ENCODE measurements at places on chromosomes 12 and 14.
A peak's percentile ranks its signal among the peaks of the same experiment; 100 is the strongest.

DNA sequence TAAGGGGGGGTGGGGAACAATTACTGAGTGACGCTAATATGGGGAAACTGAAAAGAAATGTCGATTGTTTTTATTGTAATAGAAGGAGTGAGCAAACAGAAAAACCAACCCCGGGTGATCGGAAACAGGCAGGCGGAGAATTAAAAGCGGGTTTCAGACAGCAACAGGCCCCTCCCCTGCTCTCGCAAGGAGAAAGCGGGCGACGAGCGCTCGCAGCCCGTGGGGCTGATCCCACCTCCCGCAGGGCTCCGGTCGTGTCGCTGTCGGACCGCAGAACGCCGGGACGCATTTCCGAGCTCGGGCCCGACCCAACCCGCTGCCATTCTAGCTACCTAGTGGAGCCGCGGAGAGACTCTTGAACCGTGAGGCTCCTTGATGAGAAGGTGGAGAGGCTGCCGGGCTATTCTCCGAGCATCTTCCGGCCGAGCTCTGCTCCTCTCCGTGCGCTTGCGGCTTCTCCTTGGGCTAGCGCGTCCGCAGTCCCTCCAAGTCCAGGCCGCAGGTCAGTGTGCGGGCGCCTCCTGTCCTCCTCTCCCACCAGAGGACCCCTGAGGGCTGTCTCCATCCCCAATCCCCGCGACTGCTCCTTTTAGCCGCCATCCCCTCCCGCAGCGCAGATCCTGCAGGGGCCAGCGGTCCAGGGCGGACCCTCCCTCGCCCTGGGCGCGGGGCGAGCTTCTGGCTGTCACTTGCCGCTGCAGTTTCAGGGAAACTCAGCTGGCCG, 4.1 kb upstream of the PAX9 start:
- no peak for DNase-seq

GRCh38 chr14:103562179-103562428, 353 bp downstream of the BAG5 start:
- no peak for DNase-seq

DNA sequence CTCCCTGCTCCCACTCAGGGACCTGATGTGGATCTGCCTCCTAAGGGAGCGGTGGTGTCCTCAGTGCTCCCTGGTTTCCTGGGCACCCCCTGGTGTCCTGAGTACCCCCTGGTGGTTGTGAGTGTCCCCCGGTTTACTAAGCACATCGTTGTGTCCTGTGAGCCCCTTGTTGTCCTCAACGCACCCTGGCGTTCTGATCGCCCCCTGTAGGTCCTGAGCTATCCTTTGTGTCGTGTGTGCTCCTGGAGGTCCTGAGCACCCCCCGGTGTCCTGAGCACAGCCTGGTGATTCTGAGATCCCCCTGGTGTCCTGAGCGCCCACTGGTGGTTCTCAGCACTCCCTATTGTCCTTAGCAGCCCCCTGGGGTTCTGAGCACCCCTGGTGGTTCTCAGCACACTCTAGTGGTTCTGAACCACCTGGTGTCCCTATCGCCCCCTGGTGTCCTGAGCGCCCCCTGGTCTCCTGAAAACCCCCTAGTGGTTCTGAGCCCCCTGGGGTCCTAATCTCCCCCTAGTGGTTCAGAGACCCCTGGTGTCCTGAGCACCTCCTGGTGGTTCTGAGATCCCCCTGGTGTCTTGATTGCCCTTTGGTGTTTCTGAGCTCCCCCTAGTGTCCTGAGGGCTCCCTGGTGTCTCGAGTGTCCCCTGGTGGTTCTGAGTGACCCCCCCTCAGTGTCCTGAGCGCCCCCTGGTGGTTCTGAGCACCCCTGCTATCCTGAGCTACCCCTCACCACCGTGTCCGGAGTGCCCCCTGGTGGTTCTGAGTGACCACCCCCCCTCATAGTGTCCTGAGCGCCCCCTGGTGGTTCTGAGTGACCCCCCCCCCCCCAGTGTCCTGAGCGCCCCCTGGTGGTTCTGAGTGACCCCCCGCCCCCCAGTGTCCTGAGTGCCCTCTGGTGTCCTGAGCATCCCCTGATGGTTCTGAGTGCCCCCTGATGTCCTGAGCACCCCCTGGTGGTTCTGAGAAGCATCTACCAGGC, 615.1 kb downstream of the TMEM121 start:
- no peak for DNase-seq

DNA sequence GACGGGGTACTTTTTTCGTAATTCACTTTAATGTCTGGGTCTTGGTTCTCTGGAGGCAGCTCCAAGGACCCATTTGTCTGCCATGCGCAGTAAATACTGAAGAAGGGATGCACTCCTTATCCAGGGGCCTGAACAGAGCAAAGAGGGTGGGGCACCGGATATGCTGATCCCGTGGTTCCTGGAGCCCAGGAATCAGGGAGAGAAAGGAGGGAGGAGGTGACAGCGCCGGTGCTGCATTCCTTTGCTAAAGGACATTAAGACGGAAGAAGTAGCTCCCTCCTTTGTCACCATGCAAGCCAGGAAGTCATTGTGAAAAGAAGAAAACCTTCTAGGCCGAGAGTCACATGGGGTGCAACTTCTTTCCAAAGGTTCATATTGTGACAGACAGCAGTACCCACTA, 1057.7 kb downstream of the VRK1 start:
- no peak for DNase-seq

DNA sequence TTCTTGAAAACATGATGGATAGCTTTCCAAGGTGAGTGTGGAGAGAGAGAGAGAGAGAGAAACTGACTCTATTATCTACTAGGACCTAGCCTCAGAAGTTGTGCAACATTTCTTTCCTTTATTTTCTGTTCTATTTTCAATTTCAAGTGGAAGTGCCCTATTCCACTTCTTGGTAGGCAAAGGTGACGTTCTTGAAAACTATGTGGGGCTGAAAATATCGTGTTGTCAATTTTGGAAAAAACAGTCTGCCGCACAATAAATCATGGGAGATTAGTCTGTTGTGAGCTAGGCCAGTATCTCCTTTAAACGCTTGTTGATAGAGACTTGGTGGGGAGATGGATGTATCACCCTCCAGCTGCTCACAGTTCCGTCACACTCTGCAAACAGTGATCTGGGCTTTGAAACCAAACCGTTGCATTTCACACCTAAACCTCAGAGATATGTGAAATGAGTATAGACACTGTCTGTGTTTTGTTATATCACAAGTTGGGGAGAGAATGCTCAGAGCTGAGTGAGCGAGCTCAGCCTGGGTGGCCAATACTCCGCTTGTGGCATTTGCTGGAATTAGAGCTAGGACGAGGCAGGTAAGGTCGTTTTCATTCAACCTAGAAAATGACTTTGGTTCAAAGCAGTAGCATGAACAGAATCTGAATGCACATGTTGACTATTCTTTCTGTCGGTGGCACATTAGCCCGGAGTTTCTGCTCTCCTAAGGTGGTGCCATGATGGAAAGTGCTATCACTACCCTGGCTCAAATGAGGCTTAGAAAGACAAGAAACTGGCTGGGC, 75.1 kb upstream of the ST8SIA1 start:
- DNase-seq: no peak

GRCh38 chr14:103825101-103825500, 22.3 kb downstream of the PPP1R13B start:
- DNase-seq: no peak

- no peak for DNase-seq
These were observed 94.6 kb upstream of the PRICKLE1 start for GRCh38 chr12:42683933-42684801.

GRCh38 chr14:52299692-52300278, 14.3 kb upstream of the PTGER2 start:
- DNase-seq: no peak

GRCh38 chr12:3262470-3262869, 185.3 kb downstream of the TSPAN9 start:
- no peak for DNase-seq

DNA sequence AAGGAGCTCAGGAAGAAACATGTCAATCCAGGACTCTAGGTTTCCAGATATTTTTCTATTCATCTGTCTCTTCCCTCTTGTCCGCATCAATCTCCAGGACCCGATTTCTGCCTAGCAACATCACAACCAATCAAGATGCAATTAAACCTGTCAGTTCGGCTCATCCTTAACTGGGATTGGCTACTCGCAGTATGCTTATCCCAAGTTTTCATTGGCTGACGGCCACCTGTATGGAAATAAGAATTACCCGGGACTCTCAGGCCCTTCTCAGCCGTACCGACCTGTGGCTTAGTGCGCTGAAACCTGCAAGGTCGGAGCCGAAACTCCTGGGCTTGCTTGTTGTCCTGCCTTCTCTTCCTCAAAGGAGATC, 20.4 kb upstream of the ATP5MC2 start:
- peak; percentile 92 for DNase-seq

- no peak for DNase-seq
These were observed 21.8 kb downstream of the NOC4L start for GRCh38 chr12:132166093-132166492.

GRCh38 chr12:132560364-132560613, 50.1 kb downstream of the LRCOL1 start:
- no peak for DNase-seq

DNA sequence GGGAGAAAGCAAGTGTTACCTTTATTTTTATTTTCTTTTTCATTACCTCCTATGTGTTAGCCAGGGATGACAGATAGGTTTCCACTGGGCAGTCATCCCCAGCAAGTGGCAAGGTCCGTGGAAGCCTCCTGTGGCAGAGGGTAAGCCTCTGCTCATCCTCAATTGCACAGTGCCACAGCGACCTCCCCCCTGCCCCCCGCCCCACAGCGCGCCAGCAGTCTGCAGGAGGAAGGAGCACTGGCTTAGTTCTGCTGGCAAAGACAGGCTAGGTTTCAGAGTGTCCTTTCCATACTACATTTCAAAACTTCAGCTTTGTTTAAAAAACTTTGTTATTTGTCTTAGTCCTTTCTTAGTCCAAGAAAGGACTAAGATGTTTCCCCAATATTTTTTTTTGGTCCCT, 194.7 kb downstream of the EXOC5 start:
- no peak for DNase-seq

- DNase-seq: no peak
These were observed 62.6 kb downstream of the SLC24A4 start for GRCh38 chr14:92385561-92385960.

GRCh38 chr14:71686677-71687076, 245.6 kb upstream of the RGS6 start:
- DNase-seq: no peak

DNA sequence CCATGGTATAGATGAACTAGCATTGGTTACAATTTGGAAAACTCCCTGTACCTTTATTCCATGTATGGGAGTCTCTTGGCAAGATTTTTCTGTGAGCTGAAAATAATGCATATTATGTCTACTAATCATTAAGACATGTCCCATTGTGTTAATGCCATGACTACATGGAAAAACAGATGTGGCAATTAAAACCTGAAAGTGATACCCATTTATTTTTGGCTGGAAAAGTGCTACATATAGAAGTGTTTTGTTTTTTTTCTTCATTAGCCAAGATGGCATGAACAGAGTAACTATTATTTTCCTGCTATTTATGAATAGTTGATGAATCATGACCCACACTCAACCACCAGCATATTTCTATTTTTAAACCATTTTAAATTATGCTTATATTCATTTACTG, 58.2 kb downstream of the ALG10B start:
- no peak for DNase-seq

GRCh38 chr12:121845701-121846100, 13.0 kb downstream of the HPD start:
- DNase-seq: no peak

- no peak for DNase-seq
These were observed 1.7 kb upstream of the RBM23 start for GRCh38 chr14:22920697-22921096.

DNA sequence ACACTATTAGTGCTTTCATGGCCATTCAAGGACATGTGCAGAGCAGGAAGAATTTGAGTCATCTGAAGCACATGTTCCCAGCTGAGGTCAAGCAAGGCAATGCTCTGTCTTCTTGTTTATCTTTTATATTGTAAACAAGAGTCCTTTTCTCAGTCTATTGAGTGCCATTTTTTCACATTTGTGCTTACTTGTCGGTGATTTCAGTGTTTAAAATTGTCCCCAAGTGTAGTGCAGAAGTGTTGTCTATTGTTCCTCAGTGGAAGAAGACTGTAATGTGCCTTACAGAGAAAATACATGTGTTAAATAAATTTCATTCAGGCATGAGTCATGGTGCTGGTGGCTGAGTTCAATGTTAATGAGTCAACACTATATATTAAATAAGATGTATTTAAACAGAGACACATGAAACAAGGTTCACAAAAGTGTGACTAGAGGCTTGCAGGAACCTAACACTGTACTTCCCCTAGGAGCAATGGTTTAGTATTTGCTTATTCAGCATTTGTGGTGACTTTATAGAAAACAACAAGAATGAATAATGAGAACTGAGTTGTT, 391.1 kb downstream of the LRIG3 start:
- no peak for DNase-seq

- no peak for DNase-seq
These were observed 32.4 kb downstream of the YY1 start for GRCh38 chr14:100271247-100271939.

DNA sequence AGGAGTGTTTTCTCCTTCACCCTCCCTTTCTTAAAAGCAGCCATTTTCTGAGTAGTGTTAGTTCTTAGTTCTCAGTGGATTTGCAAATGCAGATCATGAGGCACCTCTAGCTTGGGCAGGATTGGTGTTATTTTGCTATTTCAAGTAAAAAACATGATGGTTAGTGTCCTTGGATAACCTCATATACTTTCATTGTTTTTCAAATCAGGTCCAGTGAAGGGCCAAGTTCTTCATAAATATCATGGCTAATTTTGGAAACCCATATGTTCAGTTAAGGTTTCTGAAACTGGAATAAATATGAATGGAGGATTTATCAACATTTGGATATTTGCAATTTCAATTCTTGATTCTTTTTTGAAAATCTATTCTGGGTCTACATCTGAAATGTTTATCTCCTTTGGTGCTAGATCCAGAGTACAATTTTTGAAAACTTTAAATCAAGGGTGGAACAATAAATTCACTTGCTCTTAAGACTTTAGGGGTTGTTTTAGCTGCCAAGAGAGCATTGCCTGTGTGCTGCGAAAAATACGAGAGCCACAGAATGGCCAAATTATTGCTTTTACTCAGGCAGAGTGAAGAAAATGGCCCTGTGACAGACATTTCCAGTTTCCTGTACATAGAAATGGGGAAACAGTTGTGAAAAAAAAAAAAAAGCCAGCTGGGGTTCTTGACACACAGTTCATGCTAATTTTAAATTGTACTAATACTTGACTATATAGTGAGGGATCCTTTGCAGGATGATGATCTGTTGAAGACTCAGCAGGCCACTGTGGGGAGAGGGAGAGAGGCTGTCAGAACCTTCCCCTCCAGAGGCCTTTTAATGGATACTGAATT, 104.6 kb downstream of the BICD1 start:
- no peak for DNase-seq

GRCh38 chr12:123119808-123120207, 31.1 kb downstream of the PITPNM2 start:
- no peak for DNase-seq

- DNase-seq: no peak
These were observed 288.3 kb upstream of the AMIGO2 start for GRCh38 chr12:47367912-47368537.

- DNase-seq: no peak
These were observed 11.5 kb downstream of the RIMKLB start for GRCh38 chr12:8709124-8709830.
